Chondrocyte (in vitro differentiated cells): ENCODE measurements at places on chromosomes 2 and 18. TPM values are rescaled to one million over a fixed set of nuclear protein-coding genes. Genes with fewer than 3 reads are reported as not detected.

Gene POTEI
- 0.07 to 1.2 TPM (median 1.0 TPM) in 3 replicates for total RNA-seq

Gene ACVR1C
- 0.05 to 0.31 TPM (median 0.17 TPM) in 3 replicates for total RNA-seq

DNA sequence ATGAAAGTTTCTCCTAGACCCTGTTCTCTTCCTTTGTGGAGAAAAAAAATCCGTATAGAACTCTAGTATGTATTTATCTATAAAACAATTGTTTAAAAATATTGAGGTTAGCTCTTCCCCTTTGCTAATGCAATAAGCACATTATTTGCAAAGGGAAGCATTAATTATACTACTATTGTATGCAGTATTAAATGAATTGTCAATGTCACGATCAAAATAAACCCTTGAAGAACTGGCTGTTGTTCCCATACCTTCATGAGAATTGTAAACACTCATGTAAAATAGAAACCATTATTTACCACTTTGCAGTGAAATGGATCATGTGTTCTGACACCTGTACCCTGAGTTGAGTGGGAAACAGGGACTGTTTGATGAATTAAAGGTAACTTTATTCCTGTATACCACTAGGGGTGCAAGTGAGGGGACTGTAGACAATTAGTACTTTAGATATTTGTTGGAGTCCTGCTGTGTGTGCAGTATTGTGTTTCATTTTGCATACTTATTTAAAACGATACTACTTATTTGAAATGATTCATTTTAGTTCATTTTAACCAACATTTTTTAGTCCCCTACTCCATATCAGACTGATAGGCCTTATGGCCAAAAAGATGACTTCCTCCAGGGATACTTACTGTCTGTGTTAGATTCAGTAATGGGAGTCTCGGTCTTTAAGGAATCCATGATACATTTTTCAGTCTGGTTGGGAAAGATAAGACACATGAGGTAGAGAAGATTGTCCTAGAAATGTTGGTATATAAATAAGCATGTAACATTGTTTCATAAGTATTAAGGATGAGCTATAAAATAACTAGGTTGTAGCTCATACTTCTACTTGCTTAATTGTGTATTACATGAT, 7.9 kb downstream of the PKP4 start:
- DNase-seq: no peak

DNA sequence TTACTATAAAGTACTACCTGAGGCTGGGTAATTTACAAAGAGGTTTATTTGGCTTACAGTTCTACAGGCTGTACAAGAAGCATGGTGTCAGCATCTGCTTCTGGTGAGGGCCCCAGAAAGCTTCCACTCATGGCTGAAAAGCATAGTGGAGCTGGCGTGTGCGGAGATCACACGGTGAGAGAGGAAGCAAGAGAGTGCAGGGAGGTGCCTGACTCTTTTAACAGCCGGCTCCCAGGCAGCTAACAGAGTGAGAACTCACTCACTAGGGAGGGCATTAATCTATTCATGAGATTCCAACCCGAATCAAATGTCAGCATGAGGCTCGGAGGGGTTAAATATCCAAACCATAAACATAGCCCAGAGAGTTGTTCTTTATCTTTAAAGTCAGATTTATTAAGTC, 117.3 kb downstream of the LDLRAD4 start:
- no peak for DNase-seq

DNA sequence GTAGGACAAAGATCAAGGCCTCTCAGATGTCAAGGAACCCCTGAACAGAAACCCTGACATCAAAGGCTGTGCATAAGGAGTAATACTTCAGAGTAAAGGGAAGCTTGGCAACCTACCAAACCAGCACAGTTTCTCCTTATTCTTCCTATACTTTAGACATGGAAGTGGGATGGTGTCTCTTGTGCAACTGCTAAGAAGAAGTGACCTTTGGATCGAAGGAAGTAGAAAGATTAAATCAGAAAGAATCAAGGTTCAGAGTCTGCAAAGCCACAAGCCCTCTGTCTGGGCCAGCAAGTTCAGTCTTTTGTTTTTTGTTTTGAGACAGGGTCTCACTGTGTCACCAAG, 66.2 kb upstream of the SLC39A10 start:
- DNase-seq: no peak

DNA sequence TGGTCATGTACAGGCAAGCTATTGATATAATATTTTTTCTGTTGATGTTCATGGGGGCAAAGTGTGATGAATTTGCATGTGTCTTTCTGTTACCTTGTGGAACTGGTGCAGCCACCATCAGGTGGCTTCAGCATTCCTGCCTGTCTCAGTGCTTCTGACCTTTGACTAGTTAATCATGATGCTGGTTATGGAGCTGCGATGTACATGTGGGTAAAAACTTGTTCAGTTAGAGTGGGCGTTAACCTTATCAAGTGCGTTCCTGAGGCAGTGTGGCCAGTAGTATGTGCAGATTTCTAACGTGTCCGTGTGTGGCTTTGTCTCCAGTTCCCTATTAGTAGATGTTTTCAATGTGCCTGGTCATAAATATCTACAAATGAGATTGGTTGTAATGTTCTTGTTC, 127.4 kb upstream of the ZSWIM2 start:
- no peak for DNase-seq

DNA sequence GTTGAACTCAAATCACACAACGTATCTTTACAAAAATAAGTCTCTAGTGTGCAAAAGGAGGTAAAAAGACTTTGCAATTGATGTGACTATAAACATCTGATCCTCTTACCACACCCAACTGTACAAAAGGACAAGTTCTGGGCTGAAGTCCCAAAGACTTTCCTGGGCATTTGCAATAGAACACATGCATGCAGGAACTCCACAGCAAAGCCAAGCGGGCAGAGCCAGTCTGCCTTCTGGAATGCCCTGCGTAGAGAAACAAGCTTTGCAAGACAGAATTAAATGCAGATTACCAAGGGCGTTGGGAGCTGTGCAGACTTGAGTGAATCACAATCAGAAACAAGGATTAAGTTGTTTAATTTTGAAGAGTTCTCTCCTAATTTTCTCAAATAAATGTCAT, 208.4 kb upstream of the ZNF521 start:
- DNase-seq: no peak

DNA sequence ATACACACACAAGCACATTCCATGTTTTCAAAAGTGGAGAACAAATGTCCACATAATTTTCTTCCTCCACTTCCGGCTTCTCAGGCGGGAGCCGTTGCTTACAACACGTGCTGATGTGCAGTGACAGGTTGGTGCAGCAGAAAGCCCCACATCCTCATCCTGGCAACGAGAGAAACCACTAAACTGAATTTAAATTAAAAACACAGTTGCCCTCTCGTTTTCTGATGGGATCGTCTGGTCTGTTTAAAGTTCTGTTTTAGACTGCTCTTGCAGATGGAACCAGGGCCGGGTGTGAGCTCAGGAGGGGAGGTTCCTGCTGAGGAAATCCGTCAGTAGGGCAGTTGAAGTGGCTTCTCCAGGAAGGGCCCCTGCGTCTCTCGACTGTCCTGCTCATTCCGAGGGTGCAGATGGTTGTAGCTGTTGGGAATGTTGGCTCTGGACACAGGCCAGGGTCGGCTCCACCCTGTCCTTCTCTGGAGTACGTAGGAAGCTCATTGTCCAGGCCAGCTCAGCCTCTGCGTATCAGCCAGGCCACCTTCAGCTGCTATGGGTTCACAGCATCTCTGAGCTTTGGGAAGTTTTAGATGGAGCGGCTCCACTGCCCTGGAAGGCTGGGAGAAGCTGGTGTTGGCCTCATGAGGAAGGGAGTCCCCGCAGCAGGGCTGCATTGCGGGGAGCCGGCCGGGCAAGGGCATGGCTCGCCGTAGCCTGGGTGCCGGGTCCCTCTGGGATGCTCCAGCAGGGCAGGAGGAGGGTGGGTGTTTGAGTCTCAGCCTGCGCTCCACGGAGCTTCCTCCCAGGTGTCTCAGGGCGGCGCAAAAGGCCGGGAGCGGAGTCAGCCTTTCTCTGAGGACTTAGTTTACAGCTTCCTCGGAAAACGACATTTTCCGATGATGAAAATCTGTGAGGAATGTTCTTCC, 58.3 kb downstream of the NFATC1 start:
- DNase-seq: no peak

- DNase-seq: no peak
Observed at GRCh38 chr2:30239308-30239985, 8.1 kb downstream of the LBH start.

Gene C1QL2
- not detected in 3 replicates for total RNA-seq

DNA sequence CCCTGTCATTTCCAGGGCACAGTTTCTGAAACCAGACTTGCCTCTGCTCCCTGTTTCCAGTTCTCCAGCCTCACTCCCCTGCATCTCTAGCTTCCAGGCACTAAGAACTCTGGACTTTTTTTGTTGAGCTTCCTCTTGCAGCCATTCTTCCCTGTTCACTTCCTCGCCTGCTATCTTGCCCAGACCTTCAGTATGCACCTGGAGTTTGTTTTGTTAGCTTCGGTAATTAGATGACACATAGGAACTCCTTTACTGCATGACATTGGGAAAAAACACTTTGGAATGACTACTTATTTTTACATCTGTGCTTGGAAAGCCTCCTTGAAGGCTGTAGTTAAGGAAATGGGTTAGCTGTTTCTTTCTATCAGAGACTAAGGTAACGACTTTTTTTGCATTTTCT, 35.2 kb downstream of the OTOF start:
- DNase-seq: no peak

- no peak for DNase-seq
Observed at GRCh38 chr2:3260959-3261358, 116.7 kb downstream of the EIPR1 start.

Gene CD226
- 0.62 to 1.3 TPM (median 0.82 TPM) in 3 replicates for total RNA-seq

DNA sequence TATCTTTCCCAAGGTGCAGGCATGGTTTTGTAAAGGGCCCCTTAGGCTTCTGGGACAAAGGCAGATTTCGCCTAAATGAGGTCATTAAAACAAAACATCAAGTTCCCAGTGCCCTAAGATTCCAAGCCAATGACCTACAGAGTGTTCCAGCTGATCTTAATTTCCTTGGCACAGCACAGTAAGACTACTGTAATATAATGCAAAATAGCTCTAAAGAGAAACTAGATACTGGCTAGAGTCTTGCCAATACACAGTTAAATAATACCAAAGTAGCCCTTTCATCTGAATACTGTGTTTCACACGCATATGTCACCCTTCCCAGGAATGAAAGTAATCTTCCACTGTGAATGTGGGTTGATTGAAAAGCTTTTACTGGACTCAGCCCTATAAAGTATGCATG, 14.7 kb downstream of the GRB14 start:
- no peak for DNase-seq

DNA sequence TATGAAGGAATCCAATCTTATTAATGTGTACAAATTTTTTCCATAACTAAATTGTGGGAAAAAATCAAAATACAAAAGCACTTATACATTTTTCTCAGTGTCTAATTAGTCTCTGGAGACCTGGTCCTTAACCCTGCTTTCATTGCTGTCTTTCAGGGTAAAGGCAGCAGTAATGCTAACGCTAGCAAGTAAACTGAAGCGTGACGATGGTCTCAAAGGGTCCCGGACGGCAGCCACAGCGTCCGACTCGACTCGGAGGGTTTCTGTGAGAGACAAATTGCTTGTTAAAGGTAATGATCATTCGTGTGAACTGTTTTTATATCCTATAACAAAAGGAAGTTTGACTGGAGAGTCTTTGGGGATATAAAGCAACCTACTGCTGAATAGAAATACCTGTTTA, 6.1 kb downstream of the UBE2F start:
- DNase-seq: no peak

Gene HOXD13
- not detected in 3 replicates for total RNA-seq

- DNase-seq: no peak
Observed at GRCh38 chr2:137231628-137232027, 466.3 kb downstream of the THSD7B start.

- DNase-seq: no peak
Observed at GRCh38 chr18:5600378-5601071, 56.7 kb upstream of the EPB41L3 start.

Gene C2orf78
- not detected in 3 replicates for total RNA-seq

Gene OSBPL1A
- 27.7 to 37.5 TPM (median 33.3 TPM) in 3 replicates for total RNA-seq

Gene CYP27A1
- total RNA-seq: 1.7 to 5.2 TPM (median 4.7 TPM) in 3 replicates

GRCh38 chr2:236365258-236366048, 101.2 kb upstream of the ASB18 start:
- no peak for DNase-seq

DNA sequence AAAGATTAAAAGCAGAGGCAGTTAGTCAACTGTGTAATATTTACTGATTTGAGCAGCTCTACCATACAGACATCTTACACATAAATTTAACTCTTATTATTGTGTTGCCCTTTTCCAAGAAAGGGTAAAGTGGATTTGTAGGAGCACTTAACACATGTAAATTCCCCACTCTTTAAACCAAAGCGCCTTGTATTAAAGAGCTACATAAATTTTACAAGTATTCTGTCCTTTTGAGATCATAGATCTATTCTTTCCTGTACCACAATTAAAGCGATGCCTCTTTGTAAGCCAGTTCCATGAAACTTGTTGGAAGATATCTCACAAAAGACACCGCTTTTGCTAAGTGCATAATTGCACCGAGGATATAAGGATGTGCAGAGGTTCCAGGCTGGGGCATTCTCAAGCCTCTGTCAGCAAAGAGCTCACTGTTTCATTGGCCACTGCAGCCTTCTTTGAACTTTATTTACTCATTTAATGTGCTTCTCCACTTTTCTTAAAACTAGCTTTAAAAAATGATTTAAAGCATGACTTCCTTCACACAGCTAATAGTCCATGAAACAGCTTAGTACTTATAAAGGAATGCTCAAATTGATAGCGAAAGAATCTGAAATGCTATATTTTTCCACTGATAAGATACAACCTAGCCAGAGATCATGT, 520.0 kb upstream of the TCF4 start:
- DNase-seq: no peak

Gene ABCG5
- not detected in 3 replicates for total RNA-seq

GRCh38 chr2:64525317-64525613, 1.1 kb downstream of the AFTPH start:
- DNase-seq: no peak

DNA sequence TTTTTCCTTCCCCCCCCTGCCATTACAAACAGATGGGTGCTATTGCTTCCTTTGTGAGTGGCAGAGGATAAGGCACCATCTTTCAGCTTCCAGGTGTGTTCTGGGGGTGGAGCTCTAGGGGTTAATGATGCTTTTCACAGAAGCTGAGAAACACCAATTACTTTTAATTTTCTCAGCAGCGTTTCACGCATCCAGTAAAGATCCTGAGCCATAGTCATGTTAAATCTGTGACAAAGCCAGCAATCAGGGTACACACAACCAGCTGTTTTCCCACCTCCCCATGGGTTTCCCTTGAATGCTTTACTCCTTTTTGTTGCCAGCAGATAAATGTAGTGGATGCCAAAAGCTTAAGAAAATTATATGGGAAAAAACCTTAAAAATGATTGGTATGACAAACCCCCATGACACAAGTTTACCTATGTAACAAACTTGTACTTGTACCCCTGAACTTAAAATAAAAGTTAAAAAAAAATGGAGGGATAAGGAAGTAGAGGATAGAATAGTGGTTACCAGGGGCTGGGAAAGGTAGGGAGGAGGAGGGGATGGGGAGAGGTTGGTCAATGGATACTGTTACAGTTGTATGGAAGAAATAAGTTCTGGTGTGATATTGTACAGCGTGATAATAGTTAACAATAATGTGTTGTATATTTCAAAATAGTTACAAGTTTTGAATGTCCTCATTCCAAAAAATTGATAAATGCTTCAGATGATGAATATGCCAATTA, 70.0 kb downstream of the ACOXL start:
- DNase-seq: no peak

GRCh38 chr18:24585996-24586566, 125.6 kb downstream of the HRH4 start:
- no peak for DNase-seq

GRCh38 chr2:147937744-147938349, 82.7 kb downstream of the ORC4 start:
- DNase-seq: no peak
